Thoracic aorta (tissue), 2 donors: ENCODE measurements at places on chromosomes 7 and 10.

DNA sequence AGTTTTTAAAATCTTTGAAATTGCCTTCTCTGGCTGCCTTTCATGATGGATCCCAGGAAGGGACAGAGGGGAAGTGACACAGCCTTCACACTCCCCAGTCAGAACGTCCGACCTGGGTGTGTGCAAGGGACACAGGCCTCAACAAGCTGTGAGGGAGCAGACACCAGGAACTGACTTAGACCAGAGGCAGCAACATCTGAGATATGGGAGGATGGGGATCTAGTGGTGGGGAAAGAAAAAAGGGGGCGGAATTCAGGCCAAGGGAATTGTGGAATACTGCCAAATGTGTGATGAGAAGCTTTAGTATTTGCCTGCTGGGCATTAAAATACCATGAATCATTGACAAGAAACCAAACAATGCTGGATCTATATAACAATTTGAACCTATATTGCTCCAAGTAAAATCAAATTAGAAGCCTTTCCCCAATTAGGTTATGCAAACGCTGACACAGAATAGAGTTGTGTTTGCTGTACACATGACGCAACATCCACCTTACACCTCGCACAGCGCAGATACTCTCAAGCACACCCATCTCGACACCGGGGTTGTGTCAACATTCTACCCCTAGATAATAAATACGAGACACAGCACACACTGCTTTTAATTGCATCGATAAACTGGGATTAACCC, 17.2 kb upstream of the MNX1 start:
- DNase-seq: no peak

- DNase-seq: no peak
Observed at GRCh38 chr10:102835007-102835482, 2.2 kb downstream of the CYP17A1 start.

DNA sequence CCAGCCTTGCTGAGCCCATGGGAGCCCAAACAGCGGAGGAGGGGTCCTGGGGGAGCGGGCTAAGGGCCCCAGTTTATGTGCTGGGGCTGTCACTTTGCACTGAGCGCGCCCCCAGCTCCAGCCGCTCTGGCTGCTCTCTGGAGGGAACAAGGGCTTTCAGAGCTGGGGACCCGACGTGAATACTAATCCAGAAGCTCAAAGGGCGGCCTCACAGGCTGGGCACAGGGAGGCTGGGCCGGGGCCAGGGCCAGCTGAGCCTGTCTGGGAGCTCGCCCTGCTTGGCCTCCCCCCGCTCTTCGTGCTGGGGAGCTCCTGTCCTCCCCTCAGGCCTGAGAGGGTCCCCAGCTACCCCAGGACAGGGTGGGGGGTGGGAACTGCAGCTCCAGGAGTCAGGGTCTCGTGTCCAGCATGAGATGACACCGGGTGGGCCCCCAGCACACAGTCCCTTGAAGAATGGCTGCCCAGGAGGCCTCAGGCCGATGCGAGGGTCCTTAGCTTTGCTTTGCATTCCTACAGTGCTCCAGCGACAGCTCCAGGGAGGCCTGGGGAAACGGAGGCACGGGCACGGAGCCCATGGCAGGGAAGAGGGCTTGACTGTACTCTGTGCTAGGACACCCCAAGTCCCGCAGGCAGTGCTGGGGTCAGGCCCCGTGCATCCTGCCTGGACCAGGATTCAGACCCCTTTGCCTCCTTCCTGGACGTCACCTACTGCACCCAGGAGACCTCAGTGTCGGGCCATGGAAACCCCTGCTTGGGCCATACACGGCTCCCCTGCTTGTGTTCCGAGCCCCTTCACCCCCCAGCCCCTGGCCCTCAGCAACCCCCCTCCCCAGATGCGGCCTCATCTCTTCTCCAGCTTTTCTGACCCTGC, 5.8 kb upstream of the AMZ1 start:
- no peak for DNase-seq

DNA sequence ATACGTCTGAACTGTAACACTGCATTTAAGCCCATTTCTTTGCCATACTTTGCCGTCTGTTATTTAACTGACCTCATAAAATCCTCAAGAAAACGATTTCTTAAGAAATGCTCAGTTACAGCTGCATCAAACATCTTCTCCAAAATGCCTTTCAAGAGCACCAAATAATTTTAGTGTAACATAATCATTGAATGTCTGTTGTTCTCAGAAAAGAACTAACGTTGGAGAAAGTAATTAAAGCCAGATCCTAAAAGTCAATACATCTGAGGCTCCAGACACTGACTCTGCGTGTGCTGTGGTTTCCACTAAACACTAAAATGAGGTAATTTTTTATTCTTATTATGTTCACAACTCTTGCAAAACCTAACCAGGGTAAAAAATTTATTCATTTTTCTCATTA, 63.7 kb upstream of the LRRC17 start:
- DNase-seq: no peak

GRCh38 chr10:74092372-74092771, 58.3 kb downstream of the AP3M1 start:
- DNase-seq: no peak

DNA sequence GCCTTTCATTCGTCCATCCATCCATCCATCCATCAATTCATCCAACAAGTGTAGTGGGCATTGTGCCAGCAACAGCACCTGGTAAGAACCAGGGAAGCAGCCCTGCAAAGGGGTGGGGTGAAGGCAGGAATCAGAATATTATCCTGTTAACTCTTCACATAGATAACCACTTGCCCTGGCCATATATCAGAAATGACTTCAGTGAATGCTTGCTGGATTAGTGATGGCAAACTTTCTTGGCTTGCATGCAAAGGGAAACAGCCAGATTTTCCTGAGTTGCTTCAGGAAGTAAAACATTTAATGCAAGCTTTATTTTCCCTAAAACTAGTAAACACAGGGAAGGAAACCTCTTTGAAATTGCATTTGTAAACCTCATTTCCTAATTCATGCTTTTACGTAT, 743 bp downstream of the OR2A5 start:
- DNase-seq: no peak

DNA sequence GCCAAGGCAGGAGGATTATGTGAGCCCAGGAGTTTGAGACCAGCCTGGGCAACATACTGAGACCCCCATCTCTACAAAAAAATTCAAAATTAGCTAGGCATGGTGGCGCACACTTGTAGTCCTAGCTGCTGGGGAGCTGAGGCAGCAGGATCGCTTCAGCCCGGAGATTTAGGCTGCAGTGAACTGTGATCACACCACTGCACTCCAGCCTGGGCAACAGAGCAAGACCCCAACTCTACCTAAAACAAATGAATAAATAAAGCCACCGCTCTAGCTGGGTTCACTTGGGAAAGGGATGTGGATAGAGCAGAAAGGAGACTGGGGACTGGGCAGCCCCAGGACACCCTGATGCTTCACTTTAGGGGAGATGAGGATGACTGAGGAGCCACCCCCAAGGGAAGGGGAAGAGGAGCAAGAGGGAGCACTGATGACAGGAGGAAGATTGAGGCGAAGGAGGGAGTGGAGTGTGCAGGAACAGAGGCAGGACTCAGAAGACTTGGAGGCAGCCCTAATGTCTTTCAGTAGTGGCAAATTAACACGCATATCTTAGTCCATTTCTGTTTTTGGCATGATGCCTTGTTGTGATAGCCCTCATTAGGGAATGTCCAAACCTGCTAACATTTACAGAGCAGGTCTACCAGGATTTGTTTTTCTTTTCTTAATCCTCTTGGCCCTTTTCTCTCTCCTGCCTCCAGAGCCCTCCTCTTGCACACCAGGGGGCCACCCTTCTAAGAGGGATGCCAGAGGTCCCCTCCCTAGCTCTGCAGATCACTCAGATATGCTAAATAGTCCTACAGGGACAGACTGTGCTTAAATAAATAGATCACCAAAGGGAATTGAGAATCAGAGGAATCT, 88.3 kb downstream of the C10orf105 start:
- no peak for DNase-seq

GRCh38 chr7:64947252-64948000, 43.4 kb downstream of the ZNF117 start:
- DNase-seq: no peak

DNA sequence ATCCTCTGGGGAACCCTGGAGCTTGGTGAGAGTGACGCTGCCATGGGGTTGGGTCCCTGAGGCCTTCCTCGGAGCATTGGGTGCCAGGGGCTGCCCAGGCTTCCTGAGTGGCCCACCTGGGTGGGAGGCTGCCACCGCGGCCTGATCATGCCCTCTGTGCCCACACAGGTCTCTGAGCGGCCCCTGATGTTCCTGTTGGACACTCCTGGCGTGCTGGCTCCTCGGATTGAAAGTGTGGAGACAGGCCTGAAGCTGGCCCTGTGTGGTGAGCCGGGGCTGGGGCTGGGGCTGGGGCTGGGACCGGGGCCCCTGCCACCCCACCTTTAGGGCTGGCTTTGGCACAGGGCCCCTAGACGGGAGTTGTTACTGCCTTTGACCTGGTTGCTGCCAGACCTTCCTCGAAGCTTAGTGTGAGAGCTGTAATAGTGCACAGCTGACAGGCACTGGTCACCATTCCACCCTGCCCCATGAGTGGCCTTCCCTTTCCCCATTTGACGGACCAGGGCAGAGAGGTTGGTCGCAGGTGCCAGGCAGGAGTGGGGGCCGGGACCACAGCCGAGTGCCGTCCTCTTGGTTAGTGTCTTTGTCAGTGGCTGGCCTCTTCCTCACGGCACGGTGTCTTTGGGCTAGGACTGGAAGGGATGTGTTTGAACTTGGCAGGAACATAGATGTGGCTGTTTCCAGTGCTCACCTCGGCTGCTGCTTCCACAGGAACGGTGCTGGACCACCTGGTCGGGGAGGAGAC, 8.2 kb downstream of the MTG1 start:
- no peak for DNase-seq

DNA sequence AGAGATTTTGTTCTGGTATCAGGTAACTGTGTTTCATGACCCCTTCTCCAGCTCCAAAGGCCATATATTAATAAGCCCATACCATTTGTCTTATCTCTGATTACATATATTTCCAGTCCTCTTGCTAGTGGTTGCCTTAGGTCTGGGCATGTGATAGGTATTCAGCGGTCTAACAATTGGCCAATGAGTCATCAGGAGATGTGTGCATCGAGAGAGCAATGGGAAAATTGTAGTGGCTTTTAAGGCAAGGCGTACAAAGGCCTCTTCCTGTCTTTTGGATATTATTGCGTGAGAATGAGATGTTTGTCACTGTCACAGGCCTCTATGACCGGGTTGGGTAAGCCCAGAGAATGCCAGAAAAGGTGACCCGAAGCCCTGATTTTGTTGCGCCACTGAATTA, 38.6 kb upstream of the SFRP5 start:
- DNase-seq: no peak

GRCh38 chr7:37439653-37440026, 9.0 kb downstream of the ELMO1 start:
- DNase-seq: no peak

GRCh38 chr10:110504111-110504735, 6.5 kb downstream of the DUSP5 start:
- DNase-seq: no peak

GRCh38 chr7:69670701-69671100, 72.4 kb downstream of the AUTS2 start:
- no peak for DNase-seq

- DNase-seq: no peak
Observed at GRCh38 chr10:52115823-52116222, 198.3 kb upstream of the DKK1 start.

- DNase-seq: no peak
Observed at GRCh38 chr10:80324086-80324485, 32.5 kb downstream of the DYDC1 start.

DNA sequence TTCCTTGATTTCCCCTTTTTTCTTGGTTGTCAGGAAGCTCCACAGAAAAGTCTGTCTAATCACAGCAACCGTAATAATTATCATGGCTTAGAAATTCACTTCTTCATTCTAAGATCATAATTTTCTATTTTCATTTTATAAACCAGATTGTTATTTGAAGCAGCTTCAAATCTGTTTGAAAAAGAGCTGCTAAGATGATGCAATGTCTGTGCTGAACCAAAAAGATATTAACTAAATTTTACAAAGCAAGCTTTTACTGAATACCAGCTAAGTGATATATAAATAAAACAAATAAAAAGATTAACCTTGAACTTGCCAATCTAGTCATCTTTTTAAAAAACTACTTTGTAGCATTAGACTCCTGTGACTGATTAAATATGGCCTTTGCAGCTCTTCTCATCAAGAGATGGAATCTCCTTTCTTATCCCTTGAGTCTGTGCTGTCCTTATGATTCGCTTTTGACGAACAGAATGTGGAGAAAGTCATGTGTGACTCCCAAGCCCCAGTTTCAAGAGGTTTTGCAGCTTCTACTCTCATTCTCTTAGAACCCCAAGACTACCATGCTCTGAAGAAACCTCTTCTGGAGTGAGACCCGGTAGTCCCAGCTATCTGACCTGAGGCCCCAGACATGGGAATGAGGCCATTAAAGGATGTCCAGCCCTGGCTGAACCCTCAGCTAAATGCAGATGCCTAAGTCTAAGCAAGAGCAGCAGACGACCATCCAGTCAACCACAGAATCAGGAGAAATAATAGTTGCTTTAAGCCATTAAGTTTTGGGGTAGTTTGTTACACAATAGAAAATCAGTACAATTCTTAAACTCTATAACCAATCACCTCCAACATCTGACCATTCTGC, 14.4 kb downstream of the NAMPT start:
- DNase-seq: no peak

- DNase-seq: no peak
Observed at GRCh38 chr7:33517191-33517590, 387.8 kb downstream of the BBS9 start.

DNA sequence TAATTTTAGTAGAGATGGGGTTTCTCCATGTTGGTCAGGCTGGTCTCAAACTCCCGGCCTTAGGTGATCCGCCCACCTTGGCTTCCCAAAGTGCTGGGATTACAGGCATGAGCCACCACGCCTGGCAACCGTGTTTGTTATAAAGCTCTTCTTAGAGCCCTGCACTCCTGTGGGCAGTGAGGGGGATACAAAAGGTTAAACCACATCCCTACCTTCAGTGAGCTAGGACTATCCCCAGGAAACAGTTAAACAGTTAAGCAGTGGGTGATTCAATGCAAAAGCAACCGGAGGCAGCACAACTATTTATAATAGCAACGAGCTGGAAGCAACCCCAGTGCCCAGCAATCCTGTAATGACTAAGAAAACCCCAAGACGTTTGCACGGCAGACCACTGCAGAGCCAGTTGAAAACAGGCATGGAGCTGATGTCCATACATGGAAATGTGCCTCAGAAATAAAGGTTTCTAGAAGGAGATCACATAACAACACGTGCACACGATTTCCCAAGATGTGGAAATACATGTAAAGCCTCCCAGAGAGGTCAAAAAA, 107.2 kb upstream of the LYZL2 start:
- peak; percentile 43 for DNase-seq

DNA sequence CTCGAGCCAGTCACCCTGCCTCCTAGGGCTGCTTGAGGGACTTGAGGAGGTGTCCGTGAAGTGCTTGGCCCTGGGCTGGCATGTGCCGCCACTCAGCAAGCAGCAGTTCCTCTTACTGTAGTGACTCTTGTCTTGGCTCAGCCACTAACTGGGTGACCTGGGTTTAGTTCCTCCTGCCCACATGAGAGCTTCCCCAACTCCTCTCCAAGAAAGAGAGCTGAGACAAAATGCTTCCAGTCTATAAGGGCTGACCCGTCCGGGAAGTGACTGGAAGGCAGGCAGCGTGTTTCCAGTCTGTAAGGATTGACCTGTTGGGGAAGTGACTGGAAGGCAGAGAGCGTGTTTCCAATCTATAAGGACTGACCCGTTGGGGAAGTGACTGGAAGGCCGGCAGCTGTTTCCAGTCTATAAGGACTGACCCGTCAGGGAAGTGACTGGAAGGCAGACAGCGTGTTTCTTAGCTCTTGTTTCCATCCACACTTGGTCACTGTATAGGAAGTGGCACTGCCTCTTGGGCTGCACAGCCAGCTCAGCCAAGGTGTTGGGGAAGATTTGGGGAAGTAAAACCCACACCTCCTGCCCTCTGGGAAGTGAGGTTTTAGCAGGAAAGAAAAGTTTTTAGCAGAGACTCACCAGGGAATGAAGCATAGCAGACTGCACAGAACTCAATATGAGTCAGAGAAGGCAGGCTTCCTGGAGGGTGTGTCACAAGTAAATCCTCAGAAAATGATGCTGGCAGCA, 53.3 kb upstream of the PPIF start:
- DNase-seq: no peak
